Left colon (tissue), 2 donors: ENCODE measurements at places on chromosomes 12 and 14. TPM values are rescaled to one million over a fixed set of nuclear protein-coding genes. Genes with fewer than 3 reads are reported as not detected.

C1QL4 gene
- total RNA-seq = not detected

AQP2 gene
- total RNA-seq = not detected

MIP gene
- not detected for total RNA-seq

DNAJC22 gene
- 45.6 TPM for total RNA-seq

TAS2R20 gene
- total RNA-seq = 1.6 TPM

PAH gene
- not detected for total RNA-seq

TAS2R43 gene
- 0.42 TPM for total RNA-seq

- DNase-seq = peak; percentile 59
Observed at GRCh38 chr12:112419297-112420133, 768 bp downstream of the PTPN11 start.

- no peak for DNase-seq
Observed at GRCh38 chr12:88258396-88258795, 116.3 kb downstream of the TMTC3 start.

- DNase-seq = peak; percentile 53
Observed at GRCh38 chr14:76919431-76920330, 93.5 kb downstream of the LRRC74A start.

GRCh38 chr14:38350102-38350501 lies 94.2 kb upstream of the CLEC14A start:
- no peak for DNase-seq

DNA sequence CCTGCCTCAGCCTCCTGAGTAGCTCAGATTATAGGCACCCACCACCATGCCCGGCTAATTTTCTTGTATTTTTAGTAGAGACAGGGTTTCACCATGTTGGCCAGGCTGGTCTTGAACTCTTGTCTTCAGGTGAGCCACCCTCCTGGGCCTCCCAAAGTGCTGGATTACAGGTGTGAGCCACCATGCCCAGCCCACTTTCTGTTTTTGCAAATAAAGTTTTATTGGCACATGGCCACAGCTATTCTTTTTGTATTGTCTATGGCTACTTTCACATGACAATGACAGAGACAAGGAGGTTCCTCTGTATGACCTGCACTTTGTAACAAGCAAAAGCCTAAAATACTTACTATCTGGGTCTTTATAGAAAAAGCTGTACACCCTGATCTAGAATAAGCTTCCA lies 19.7 kb upstream of the DIABLO start:
- no peak for DNase-seq

GRCh38 chr14:70665448-70666360 lies 24.0 kb downstream of the TTC9 start:
- peak; percentile 82 for DNase-seq

- no peak for DNase-seq
Observed at GRCh38 chr12:123998991-123999359, 26.0 kb downstream of the ZNF664 start.

- DNase-seq = no peak
Observed at GRCh38 chr12:57581802-57582201, 9.2 kb upstream of the PIP4K2C start.

GRCh38 chr12:57397441-57397840 lies 33.4 kb downstream of the R3HDM2 start:
- no peak for DNase-seq

DNA sequence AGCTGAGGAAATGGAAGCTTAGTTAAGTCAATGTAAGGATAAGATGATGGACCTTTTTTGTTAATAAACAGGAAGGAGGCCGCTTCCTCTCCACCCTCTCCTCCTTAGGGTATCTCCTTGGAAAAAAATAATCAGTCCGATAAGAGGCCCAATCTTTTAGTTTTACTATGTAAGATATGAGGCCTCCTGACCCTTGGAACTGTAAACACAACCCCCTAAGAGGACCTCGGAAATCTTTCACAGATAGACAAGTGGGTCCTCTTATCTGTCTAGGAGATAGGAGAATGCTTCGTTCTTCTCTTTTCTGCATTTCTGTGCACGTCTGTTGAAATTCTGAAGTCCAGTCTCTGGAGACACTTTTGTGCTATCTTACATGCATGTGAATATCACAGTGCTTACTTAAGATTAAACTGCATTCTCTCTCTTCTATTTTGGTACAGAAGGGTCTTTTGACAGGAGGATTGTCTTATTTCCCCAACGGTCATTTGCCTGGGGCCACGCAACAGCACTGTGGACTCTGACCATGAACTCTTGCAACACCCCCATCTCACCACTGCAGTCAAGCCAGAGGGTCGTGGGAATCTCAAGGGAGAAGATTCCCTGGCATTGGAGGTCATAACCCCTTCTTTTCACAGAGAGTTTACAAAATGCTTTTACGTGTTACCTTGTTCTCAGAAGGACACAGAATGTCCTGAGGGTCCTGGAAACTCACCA lies 313.0 kb upstream of the RTL1 start:
- no peak for DNase-seq

DNA sequence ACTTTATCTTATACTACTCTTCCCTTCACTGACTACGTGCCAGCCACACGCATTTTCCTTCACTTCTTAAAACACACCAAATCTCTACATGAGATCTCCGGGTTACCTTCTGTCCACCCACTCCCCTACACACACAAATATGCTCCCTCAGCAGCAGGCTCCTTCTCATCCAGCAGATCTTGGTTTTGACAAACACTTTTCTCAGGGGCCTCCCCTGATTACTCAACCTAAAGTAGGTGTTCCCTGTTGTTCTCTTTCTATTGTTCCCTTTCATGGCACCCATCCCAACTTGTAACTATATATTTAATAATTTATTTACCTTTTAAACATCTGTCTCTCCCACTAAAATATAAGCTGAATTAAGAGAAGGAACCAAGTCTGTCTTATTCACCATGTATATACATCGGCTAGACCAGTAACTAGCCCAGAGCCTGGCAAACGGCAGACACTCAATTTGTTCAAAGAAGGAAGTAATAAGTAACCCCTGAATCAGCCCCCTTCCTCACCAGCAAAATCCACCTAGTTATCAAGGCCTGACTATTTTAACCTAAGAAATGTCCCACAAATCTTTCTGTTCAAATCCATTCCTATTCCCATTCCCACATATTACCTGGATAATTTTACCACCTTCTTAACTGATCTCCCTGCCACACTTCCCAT lies 2.7 kb downstream of the C2CD5 start:
- DNase-seq = no peak
